ENCODE measurements at places on chromosomes 5 and 9.

GRCh38 chr9:99748676-99749075 is 73.0 kb upstream of the NR4A3 start:
- no peak for DNase-seq

DNA sequence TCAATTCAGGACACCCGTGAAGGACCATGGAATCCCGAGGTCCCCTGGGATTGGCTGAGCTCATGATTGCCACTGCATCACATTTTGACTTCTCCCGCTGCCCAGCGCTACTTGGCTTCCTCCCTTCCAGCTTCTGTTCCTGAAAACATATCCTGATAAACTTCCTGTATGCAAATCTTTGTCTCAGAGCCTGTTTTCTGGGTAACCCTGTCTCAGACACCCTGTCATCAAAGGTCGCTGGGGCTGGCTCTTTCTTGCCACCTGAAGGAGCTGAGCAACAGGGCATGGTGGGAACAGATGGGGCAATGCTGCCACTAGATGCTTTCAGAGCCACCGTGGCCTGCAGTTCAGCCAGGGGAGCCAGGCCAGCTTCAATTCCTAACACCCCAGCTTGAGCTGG is 154.3 kb upstream of the TBC1D2 start:
- DNase-seq = no peak

DNA sequence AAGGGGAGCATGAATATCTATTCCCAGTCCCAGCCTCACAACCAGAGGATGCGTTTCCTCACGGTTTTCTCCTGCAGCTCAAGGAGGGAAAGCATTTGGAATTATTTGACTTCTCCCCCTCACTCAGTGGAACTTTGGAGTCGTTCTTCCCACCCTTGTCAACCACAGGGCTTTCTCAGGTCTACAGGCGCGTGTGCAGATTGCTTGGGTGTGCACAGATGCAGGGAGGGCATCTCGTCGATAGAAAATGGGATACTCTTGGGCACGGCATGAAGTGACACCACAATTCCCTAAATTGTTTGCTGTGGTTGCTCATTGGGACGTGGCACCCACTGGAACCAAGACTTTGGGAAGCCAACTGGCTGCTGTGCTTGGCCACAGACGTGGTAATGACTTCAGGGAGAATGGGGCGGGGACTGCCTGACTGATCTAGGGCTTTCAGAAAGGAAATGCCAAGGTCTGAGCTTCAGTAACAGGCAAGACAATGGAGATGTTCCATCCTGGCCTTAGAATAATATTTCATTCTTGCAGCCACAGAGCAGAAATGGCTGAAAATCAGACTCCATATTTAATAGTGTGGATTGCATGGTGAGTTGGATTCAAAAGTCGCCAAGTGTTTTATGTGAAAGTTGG is 12.2 kb upstream of the OBP2B start:
- no peak for DNase-seq

DNA sequence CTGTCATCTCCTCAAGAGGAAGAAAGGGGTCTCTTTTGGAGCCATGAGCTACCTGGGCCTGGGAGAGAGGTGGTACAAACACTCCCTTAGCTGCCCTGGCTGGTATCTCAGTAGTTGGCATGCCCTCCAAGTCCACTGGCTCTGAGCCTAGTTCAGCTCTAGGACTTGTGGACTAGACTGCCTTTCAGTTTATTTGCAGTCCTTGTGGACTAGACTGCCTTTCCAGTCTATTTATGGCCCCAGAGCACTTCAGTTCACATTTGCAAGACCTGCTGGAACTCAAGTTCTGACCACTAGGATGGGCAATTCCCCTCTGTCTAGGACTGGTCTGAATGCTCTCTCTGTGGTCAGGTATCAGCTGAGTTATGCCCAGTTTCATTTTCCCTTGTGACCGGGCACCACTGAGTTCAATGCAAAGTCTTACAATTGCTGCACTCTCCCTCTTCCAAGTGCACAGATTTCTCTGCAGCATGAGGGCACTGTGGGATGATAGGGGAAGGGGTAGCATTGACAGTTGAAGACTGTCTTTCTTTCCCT is 1019.0 kb downstream of the TAF11L14 start:
- no peak for DNase-seq

DNA sequence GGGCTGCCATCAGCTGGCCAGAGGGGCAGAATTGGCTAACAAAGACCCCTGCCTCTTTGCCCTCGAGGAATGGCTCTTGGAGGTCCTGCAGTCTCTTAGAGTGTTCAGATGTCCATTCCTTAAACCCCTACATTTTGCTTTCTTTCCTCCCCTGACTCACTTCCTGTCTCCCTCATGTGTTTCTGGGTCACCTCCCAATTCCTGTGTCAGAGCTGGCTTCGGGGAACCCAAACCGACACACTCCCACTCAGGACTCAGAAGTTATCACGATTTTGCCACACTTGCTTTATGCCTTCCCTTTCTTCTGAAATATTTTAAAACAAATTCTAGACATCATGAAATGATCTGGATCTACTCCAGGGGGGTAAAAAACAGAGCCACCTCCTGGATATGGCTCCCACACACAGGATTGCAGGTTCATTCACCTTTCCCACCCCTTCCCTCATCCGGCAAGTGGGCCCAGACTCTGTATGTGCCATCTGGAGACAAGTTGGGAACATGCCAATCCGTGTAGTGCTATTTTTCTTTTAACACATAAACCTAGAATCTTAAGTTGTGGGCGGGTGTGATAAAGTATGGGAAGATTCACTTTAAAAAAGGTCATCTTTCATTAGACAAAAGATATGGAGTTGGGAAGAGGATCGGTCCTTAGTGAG is 145.7 kb downstream of the NXNL2 start:
- no peak for DNase-seq

DNA sequence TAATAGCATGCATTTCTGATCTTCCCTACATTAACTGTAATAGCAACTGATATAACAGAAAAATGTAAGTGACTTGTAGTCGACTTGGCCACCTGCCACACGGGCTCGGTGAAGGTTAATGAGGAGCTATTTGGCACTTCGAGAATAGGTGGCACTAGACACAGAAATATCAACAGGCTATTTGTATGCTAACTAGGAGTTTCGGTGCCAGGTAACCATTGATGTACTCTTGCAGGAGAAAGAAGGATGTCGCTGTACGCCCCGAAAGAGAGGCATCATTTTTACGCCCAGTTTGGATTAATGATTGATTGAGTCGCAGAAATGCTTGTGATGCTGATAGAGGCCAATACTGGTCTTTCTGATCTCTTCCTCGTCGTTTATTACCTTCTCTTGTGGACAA is 516 bp upstream of the DMRT2 start:
- no peak for DNase-seq

DNA sequence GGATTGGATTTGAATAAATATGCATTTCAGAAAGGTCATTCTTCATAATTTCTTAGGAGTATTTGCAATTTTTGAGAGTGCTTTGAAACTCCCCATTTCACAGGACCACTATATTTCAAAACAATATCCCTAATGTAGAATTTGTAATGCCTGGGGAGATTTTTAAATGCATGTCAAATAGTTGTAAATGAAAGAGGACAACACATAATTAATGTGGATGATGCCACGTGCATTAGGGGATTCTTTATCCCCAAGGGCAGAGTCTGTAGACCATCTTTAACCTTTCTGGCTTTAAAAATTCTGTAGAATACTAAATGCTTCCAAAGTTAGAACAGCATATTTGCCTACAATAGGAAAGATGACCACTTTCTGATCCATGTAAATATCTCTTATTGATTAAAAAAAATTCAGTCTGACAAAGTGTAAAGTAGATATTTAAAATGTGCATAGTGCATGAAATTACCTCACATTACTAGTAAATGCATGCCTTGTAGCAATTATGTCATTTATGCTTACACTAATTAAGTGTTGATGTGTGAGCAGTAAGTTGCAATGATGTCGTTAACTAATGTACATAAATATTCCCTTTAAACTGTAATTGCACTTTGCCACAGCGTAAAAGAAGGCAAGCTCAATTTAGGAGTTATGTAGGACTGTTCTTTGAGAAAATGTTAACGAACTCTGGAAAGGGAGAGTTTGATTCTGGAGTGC is 416.1 kb downstream of the PSAT1 start:
- no peak for DNase-seq

DNA sequence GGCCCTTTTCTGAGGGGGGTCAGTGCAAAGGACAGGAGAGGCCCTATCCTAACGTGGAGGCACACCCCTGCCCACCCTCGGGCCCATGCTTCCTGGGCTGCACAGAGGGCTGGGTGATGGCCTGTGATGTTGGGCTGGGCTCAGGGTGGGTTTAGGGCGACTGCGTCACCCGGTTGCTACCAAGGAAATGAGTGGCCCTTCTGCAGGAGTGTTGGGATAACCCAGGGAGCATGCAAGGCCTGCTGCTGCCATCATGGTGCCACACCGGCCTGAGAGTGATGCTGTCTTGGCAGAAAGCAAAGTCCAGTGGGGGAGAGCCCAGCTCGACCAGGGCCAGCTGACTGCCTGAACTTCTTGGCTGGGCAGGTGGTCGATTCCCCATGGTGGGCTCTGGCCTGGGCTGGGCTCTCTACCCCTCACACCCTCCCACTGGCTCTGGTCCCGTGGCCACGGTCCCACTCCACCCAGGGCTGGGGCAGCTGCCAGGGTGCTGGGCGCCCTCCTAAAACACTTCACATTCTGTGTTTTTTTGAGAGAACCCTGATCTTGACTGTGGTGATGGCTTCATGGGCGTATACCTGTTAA is 21.5 kb upstream of the MRNIP start:
- DNase-seq = no peak

DNA sequence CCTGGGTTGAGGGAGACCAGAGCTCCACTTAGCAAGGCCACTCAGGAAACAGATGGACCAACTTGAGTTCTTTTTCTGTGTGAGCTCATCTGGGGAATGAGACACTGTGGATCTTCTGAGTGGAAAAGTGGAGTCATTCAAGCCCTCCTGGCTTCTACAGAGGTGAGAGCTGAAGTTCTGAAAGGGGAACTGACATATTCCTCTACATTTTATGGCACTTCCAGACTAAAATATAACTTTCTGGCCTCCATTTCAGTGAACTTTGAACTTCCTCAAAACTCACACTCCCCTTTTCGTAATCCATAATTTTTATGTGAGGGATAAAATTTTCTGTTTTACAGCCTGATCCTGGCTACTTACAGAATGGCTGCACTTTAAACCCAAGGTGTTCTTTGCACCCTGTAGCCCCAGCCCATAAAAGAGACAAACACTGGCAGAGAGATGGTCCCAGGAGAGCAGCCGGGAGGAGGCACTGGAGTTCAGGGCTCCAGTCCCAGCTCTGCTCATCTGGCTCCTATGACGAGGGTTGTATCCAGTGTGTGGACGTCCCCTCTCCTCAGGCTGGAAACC is 10.8 kb downstream of the SPAAR start:
- no peak for DNase-seq

- no peak for DNase-seq
Measured at GRCh38 chr5:154442801-154443200, 3.0 kb upstream of the SAP30L start.

DNA sequence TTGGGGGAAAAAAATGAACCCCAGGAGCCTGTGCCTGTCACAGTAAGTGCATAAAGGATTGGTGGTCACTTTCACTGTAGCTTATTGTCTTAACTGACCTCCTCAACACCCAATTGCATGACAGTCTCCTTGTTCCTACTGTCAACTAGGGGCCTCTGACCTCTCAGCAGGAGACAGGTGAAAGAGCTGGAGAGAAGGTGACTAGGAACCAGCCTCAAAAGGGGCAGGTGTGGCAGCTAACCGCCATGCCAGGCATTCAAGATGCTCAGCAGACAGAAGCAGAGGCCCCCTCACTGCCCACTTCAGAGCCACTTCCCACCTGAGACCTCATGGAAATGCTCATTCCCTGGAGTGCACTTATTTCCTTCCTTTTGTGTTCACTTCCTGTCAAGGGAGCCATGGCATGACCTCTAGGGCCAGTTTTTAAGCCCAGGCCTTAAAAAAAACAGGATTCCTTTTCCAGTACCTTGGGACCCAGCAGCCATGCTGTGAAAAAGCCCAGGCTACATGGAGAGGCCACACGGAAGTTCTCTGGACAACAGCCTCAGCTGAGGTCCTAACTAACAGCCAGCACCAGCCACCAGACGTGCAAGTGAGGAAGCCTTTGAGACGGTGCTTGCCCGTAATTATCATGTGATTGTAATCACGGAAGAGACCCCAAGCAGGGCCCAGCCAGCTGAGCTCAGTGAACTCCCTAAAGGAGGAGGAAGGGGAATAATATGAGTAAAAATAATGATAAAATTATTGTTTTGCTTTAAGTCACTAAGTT is 74.9 kb downstream of the NSUN2 start:
- DNase-seq = no peak

- DNase-seq = no peak
Measured at GRCh38 chr5:17413691-17414090, 84.3 kb upstream of the TAF11L2 start.

DNA sequence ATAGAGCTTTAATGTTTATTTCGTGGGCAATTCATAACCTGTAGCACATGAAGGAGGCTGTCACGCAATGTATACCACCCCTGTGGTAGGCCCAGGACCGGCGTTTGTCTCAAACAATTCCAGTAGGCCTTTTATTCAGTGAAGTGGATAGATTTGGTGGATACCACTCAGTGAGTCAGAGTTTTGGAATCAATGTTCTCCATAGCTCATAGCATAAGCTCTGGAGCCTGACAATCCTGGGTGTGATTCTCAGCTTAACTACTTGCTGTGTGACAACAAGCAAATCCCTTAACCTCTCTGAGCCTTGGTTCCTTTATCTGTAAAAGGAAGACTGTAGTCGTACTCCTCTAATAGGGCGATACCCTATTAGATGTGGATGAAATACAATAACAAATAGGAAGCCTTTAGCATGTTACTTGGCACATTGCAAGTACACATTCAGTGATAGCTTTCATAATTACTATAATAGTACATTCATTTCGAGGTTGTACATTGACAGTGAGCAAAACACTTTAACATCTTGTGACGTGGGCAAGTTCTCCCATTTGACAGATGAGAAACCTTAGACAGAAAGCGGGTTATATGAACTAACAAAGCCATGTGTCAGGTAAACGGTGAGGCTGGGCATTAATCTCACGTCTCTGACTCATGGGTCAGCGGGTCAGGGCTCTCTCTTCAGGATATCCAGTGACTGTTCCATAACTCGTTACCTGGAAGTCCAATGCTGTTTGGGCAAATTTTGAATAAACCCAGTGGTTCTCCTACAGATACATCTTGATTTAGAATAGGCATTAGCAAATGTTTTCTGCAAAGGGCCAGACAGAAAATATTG is 130.8 kb downstream of the C9orf152 start:
- DNase-seq = no peak

DNA sequence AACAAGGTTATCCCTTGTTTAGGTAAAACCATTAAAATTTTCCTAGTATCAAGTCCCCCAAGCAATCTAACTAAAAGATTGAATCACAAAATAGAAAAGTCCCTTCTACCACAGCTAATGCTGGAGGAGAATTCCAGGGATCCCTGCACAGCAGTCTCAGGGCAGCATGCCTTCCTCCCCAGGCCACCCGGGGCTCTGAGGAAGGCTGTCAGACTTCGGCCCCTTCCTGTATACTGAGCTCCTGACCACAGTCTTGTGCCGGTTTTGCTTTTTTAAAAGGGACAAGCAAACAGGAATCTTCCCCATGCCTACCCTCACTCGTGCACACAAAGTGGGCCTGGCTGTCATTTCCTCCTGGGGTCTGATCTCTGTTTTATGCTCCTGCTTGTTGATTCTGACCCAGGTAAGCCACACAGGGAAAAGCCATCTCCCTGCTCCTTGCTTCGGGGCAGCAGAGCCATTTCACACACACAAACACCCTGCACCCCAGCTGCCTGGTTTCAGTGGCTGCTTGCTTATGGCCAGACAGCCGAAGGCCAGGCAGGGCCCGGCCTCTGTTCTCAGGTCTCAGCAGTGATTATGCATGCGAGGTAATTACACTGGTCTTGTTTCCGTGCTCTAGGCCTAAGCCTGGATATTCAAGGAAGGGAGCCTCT is 211.9 kb downstream of the NXNL2 start:
- DNase-seq = no peak

- no peak for DNase-seq
Measured at GRCh38 chr5:14050821-14051220, 92.3 kb upstream of the TRIO start.

- DNase-seq = no peak
Measured at GRCh38 chr9:23380821-23381220, 445.2 kb downstream of the ELAVL2 start.

Measured in activated effector memory CD4-positive, alpha-beta T cell treated with Interleukin-2 at 50 U/mL for 16 hours (primary cell).